ENCODE measurements at places on chromosomes 16 and 17. TPM values are rescaled to one million over a fixed set of nuclear protein-coding genes. Genes with fewer than 3 reads are reported as not detected.

- no peak for DNase-seq
Observed at GRCh38 chr17:17042384-17042736, at the start of gene MPRIP. Gene MPRIP (plus strand): TSS chr17:17042457. CDS start chr17:17042849, 392 bp downstream.

DNA sequence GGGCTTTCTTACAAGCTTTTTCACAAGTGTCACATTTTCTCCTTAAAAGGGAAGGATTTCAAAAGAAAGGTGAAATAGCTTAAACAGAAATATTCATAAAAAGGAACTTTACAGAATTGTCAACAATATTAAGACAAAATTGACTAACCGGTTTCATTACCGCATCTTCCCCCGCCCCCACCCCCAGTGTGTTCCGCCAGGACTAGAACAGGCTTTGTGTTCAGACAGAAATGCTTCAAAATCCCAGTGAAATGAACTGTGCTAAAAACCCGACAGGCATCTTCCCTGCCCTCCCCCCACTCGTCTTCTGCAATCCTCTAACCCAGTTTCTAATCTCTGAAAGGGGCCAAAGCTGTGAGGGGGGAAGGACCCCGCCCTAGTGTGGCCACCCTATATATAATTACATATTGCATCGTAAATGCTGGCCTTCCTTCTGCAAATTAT, 990 bp upstream of the ROGDI start:
- DNase-seq, result no peak

GRCh38 chr16:24758373-24758772, 28.9 kb downstream of the TNRC6A start:
- DNase-seq, result no peak

- no peak for DNase-seq
Observed at GRCh38 chr16:85249418-85250146, 137.3 kb upstream of the CIBAR2 start.

The CEP20 gene
- total RNA-seq, result 25.9 TPM

The CIITA gene
- not detected for total RNA-seq

The WSCD1 gene
- 56.7 TPM for total RNA-seq

The PCYT2 gene
- 33.3 TPM for total RNA-seq
